MG63 (cell line): ENCODE measurements at places on chromosomes 12 and 14. TPM values are rescaled to one million over a fixed set of nuclear protein-coding genes. Genes with fewer than 3 reads are reported as not detected.
A peak's percentile ranks its signal among the peaks of the same experiment; 100 is the strongest.

Gene TAS2R14
- 0.12 and 2.6 TPM in 2 replicates for total RNA-seq

Gene NINJ2
- 3.1 TPM in 1 of 2 replicates, not detected in the other for total RNA-seq

Gene LTB4R2
- 0.59 and 0.82 TPM in 2 replicates for total RNA-seq

Gene SLC6A15
- total RNA-seq, result 0.30 and 1.5 TPM in 2 replicates

Gene DCN
- 129 and 159 TPM in 2 replicates for total RNA-seq

Gene MMP17
- total RNA-seq, result 10.4 and 10.8 TPM in 2 replicates

Gene NTS
- not detected in 2 replicates for total RNA-seq

Gene CCDC184
- not detected in 2 replicates for total RNA-seq

Gene AQP6
- total RNA-seq, result not detected in 2 replicates

GRCh38 chr14:22887260-22887989 lies 4.4 kb downstream of the REM2 start:
- peak; percentile 15 for DNase-seq

DNA sequence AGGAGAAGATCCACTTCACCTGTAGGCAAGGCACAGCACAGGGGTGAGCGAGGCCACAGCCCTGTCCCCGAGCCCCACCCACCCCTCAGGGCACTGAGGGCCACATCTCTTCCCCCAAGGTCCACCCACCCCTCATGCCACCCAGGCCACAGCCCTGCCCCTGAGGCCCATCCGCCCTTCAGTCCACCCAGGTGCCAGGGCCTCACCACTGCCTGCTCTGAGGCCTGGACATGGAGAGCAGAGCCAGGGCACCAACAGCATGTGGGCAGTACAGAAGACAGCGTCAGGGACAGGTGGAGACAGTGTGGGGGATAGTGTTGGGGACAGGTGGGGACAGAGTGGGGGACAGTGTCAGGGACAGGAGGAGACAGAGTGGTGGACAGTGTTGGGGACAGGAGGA lies 138.3 kb downstream of the TMEM121 start:
- DNase-seq, result no peak

GRCh38 chr14:85607651-85608081 lies 77.7 kb downstream of the FLRT2 start:
- no peak for DNase-seq

DNA sequence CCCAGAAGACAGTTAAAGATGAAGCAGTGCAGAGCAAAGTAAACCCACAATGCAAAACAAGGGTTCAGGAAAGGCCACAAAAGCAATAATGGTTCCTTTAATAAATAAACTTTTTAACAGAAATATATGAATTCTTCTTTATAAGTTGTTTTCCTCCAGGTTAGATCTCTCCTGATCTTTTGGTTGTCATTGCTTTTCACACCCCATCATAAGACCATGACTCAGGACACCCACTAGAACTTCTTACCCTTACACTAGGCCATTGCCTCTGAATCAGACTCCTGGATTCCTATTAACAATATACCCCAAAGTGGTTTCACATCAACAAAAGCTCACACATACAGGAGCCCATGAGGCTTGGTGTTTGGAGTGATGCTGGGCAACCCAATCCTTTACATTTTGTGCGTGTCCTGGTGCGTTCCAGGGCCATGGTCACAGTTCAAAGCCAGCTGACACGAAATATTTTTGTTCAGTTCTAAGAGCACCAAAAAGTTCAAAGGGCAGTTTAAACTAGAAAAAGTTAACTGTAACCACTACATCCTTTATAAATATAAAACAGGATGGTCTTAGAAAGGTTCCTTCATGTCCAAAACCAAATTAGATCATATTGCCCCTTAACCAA lies 187.0 kb downstream of the EPS8 start:
- no peak for DNase-seq

GRCh38 chr14:64338616-64339316 lies 44.6 kb upstream of the ESR2 start:
- DNase-seq, result peak; percentile 96

- peak; percentile 4 for DNase-seq
Measured at GRCh38 chr14:95935228-95935822, 58.7 kb downstream of the TUNAR start.

- DNase-seq, result no peak
Measured at GRCh38 chr14:95998656-95999055, 40.5 kb upstream of the C14orf132 start.

DNA sequence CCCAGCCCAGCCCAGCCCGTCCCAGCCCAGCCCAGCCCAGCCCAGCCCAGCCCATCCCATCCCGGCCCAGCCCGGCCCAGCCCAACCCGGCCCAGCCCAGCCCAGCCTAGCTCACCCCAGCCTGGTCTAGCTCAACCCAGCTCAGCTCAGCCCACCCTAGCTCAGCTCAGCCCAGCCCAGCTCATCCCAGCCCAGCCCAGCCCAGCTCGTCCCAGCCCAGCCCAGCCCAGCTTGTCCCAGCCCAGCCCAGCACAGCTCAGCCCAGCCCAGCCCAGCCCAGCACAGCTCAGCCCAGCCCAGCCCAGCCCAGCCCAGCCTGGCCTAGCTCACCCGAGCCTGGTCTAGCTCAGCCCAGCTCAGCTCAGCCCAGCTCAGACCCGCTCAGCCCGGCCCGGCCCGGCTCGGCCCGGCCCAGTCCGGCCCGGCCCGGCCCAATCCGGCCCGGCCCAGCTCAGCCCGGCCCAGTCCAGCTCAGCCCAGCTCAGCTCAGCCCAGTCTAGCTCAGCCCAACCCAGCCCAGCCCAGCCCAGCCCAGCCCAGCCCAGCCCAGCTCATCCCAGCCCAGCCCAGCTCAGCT lies 184.7 kb downstream of the TMEM121 start:
- DNase-seq, result no peak

DNA sequence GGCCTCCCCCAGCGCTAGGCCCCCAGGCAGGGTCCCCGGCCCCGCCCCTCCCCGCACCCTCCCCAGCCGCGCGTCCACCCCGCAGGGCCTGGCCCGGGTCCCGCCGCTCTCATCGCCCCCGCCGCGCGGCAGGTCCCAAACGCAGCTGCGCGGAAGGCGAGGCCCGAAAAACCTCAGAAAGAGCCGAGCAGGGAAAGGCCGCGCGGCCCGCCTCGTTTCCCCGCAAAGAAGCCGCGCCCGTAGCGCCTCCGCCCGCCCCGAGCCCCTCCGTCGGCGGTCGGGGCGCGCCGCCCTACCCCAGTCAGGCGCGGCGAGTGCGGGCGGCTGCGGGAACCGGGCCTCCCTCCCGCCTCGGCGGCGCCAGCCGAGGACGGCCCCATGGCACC lies 324 bp downstream of the POLE start:
- peak; percentile 65 for DNase-seq

DNA sequence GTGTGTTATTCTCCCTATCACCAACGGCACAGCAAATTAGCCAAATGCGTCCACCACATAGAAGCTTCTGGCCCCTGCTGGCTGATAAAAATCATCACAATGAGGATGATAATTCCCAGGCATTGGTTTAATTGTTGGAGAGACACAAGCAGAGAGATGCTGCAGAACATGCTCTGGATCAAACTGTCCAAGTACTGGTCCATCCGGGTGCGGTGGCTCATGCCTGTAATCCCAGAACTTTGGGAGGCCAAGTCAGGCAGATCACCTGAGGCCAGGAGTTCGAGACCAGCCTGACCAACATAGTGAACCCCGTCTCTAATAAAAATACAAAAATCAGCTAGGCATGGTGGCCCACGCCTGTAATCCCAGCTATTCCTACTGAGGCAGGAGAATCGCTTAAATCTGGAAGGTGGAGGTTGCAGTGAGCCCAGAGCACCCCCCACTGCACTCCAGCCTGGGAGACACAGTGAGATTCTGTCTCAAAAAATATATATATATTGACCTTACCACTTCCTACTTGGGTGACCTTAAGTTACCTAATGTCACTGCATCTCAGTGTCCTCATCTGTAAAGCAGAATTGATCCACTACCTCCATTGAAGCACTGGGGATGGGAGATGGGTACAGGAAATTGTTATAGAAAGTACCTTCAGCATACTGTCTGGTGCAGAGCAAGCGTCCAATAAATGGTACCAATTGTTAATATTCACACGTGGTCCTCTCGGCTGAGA lies 83.7 kb upstream of the EGLN3 start:
- DNase-seq, result no peak

DNA sequence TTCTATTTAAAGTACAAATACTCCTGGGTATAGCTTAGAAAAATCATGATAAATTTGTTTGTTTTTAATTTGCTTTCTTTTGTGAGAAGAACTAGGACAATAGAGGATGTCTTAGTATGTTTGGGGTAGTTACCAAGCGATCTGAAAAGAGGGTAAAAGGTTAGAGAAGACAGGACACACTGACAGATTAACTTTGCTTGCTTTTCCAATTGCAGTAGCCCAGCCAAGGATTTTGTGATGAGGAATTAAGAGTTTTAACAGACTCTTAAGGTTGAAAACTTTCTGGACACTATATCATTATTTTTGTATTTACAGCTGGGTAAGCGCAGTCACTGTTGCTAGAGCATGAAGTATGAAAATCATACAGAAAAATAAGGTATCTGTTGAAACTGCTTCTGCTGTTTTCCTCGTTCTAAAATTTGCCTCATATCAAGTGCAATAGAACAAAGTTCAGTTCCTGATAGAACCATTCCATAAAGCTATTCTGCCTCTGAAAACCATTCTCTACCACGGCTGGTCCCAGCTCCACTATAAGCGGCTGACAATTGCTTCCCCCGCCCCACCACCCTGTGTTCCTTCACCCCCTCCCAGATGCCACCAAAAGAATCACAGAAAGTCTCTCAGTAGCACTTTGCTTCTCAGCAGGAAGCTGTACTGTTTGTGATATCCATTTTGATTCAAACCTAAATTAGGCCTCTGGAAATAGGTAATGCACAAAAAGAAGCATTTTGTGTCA lies 413.4 kb downstream of the BCAT1 start:
- DNase-seq, result no peak

DNA sequence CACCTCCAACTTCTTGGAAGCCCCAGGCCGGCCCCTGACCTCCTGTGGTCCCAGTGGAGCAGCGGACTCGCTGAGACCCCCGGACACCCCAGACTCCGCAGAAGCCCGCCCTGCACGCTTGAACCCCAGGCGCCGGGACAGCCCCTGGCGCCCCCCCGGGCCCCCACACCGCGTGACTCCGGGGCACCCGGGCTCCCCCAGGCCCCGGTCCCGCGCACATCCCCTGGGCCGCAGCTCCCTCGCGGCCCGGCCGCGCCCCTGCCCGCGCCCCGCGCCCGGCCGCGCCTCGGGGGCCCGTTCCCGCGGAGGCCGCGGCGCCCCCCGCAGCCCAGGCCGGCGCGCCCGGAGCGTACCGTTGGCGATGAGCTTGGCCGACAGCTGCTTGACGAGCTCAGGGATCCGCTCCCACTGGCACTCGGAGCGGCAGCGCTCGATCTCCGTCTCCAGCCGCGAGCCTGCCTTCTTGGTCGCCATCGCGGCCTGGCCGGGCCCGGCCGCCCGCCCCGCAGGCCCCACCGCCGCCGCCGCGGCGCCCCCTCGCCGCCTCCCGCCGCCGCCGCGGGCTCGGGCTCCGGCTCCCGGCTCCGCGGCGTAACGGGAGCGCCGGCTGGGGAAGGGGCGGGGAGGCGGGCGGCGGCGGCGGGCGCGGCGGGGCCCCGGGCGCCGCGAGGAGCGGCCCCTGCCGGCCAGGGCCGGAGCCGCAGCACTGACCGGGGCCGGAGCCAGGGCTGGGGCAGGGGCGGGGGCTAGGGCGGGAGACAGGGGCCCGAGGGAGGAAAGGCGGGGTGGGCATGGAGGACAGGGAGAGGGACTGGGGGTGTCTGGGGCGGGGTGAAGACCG lies at the start of gene TTC7B:
TSS of gene TTC7B (minus strand) at position 609 of the 841 bp plus-strand sequence. CDS start at position 474, 135 bp downstream.
- peak; percentile 45 for DNase-seq

- DNase-seq, result peak; percentile 40
Measured at GRCh38 chr14:78959674-78960264, 789.6 kb downstream of the NRXN3 start.

DNA sequence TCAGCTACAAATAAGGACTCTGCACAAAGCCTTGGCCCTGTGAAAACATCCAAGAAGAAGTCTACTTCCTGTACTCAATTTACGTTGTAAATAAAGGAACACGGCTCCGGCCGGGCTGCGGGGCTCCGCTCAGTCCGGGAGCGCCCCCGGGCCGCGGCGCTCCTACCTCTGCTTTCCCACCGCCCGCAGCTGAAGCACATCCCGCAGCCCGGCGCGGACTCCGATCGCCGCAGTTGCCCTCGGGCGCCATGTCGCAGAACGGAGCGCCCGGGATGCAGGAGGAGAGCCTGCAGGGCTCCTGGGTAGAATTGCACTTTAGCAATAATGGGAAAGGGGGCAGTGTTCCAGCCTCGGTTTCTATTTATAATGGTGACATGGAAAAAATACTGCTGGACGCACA lies 502.3 kb upstream of the FOXG1 start:
- no peak for DNase-seq

GRCh38 chr12:23523339-23523738 lies 426.1 kb downstream of the SOX5 start:
- DNase-seq, result no peak

- no peak for DNase-seq
Measured at GRCh38 chr12:7072035-7072434, 11.5 kb downstream of the C1S start.
